ENCODE measurements at places on chromosomes 1 and 21.

DNA sequence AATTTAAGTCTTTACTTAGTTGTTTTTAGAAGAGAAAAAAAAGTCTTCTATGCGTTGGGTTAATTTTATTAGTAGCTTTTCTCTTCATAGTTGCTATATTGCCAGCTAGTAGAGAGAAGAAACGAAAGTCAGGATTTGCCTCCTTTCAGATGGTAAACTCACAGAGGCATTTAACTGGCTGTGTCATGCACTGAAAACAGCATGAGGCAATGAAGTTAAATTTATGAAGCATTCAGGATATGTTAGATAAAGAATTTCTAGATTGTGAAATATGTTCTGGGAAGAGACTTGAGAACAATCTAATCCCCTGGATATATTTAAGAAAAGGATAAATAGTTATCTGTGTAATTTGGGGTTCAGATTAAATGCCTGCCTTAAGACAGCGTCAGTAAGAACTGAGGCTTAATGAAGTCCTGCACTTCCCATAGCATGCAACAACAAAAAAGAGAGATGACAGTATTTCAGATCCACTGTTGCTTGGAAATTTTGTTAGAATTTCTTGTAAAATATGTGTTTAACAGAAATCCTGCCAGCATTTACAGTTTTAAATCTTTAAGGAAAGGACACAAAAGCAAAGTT, 1.7 kb downstream of the ANGPTL1 start:
- no peak for DNase-seq

- DNase-seq = no peak
These were observed 358.4 kb upstream of the SGIP1 start for GRCh38 chr1:66175581-66175980.

DNA sequence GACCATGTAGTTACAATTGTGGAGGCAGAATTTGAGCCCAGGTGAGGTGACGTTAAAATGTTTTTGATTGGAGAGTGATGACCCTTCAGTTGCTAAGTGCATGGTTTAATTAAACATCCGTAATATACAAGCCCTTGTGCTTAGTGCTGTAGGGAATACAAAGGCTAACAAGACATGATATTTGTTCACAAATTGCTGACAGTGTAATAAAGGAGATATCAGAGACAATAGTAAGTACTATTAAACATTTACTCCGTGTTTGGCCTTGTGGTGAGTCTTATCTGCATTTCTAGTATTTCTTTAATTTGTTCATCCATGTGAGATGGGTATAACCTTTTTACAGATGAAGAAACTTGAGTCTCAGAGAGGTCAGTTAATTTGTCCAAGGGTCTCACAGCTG, 37.9 kb downstream of the RLF start:
- no peak for DNase-seq

- DNase-seq = no peak
These were observed 37.9 kb upstream of the ZBTB40 start for GRCh38 chr1:22413799-22414198.

GRCh38 chr1:211538287-211538686, 40.7 kb downstream of the SLC30A1 start:
- DNase-seq = no peak

DNA sequence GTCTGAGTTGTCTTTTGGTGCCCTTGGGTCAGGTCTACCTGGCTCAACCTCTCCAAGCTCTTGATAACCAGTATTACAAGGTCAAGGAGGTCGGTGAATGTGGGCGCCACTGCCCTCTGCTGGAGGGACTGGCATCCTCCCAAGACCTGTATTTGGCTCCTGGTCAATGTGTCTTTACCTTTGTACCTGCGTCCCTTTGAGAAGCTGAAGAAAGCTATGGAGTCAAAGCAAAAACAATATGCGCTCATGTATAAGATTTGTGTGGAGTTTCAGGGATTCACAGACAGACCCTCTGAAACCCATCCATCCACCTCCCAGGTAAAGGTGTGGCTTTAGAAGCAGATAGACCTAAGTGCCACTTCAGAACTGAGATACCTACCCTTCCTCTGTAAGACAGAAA, 61.8 kb upstream of the NBL1 start:
- DNase-seq = peak; percentile 65

GRCh38 chr21:41664881-41665765, 101.7 kb downstream of the RIPK4 start:
- DNase-seq = no peak

DNA sequence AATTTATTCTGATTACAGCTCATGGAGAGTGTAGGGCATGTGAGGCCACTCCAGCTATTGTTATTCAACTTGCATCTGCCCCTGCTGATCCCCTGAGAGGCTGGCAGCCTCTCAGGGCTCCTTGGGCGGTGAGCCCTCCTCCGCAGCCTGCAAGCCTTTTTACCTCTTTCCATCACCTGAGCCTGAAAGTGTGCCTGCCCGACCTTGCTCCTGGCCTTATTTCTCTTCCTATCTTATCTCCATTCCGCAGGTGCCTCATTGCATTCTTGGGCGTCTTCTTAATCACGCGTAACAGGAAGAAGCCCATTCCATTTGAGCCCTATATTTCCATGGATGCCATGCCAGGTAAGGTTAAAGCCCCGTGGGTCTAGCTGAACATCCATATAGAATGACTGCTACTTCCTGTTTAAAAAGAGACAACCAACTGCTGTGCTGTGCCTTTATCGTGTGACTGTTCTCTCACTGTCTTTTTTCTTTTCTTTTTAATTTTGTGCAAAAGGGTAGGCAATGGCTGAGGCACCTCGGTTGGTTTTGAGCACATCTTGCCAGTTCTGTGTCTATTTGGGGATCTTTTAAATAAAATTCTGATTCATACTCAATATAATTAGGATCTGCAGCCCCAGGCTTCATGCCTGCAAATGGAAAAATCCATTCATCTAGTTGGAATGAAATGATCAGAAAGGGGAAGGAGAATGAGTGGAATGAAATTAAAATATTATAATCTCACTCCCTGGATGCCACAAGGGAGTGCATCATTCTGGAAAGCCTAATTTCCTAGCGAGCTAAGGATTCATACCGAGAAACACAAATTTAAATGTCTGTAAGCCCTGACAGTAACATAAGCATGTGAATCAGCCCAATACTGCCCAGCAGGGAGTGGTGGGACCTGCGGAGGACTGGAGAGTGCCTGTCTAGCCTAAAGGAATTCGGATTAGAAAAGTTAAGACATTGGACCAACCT, 38.6 kb upstream of the RCAN3 start:
- DNase-seq = no peak

- no peak for DNase-seq
These were observed 192.4 kb downstream of the PTGER3 start for GRCh38 chr1:70855203-70855602.

DNA sequence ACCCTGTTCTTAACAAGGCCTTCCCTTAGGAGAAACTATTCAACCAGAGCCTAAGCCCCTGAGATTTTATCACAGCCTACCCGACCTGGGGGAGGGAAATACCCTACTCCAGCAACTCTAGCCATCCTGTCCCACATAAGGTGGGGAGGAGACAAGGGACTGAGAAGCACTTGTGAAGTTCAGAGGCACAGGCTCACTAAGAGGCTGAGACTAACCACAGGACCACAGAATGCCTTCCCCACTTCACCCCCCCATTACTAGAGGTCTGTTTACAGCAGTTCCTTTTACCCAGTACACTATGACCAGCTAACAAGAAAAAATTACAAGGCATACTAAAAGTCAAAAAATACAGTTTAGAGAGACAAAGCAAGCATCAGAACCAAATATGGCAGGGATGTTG, 86.8 kb downstream of the TEX35 start:
- no peak for DNase-seq

GRCh38 chr1:246790364-246790763, 66.2 kb downstream of the SCCPDH start:
- DNase-seq = no peak

DNA sequence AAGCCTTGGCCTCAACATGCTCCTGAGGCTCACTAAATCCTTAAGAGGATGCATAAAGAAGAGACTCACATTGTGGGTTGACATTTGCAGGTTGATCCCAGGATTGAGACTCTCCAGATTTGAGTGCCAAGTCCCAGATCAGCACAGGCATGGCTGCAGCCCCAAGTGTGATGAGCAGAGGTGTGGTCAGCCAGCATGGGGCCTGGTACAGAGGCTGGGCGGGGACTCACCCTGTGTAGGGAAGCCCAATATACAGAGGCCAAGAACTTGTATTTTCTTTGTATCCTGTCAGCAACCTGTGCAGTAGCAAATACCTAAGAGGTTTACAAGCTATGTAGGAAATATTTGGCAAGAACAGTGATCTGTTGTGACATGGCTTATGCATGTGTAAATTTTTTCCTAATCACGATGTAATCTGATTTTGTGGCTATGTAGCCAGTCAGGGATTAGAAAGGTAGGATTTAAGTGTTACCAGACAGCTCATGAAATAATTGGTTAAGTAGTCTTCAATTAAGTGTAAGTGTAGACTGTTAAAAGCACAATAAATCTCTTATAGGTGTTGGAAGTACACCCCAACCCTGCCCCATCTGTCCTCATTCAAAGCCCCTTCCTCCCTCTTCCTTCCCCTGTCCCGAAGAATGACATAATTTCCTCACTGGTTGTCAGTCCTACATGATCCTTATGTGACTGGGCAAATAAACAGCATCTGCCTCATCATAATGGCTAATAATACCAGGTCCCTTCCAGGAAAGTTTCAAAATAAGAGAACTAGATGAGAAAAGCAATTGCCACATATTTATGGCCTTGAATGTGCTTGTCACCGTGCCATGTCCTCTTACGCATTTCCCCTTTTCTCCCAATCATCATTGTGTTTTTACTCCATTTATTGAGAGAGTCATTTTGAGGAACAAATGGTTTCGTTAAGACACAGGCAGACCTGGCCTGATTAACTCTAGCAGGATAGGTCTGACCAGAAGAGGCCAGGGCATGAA, 120.9 kb downstream of the HLX start:
- DNase-seq = no peak

GRCh38 chr1:184052194-184052559, 647 bp downstream of the TSEN15 start:
- no peak for DNase-seq

GRCh38 chr1:116852910-116853309, 56.8 kb upstream of the PTGFRN start:
- DNase-seq = no peak

DNA sequence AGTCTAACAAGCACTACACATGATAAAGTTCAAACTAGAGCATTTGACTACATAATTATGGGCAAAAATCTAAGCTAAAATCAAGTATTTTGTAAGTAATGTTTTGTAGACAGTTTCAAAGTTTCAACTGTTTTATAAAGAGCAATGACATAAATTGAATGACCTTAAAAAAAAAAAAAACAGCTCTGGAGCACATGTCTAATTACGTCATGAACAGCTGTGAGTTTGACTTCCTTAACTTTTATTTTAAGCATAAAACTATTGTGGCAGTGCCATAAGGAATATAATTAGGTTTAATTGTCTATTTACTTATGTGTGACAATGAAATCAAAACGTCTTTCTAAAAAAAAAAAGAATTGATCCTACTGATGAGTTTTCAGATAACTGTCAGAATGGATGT, 272.5 kb upstream of the LRRC7 start:
- DNase-seq = no peak

DNA sequence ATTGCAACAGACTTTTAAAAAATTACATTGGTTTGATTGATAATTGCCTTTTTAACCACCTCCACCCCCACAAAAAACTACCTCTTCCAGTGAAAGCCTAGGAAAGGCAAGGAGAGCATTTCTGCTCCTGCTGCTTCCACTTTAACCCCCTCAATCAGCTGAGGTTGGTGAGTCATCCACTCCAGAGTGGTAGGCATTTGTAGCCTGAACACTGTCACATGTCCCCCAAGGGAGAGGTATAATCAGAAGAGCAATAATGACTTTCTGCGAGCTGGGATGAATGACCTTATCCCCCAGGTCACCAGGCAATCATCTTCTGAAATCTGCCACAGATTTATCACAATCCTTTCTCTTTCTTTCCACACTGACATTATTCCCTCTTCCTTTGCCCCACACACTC, 126.6 kb upstream of the CAMK1G start:
- no peak for DNase-seq

DNA sequence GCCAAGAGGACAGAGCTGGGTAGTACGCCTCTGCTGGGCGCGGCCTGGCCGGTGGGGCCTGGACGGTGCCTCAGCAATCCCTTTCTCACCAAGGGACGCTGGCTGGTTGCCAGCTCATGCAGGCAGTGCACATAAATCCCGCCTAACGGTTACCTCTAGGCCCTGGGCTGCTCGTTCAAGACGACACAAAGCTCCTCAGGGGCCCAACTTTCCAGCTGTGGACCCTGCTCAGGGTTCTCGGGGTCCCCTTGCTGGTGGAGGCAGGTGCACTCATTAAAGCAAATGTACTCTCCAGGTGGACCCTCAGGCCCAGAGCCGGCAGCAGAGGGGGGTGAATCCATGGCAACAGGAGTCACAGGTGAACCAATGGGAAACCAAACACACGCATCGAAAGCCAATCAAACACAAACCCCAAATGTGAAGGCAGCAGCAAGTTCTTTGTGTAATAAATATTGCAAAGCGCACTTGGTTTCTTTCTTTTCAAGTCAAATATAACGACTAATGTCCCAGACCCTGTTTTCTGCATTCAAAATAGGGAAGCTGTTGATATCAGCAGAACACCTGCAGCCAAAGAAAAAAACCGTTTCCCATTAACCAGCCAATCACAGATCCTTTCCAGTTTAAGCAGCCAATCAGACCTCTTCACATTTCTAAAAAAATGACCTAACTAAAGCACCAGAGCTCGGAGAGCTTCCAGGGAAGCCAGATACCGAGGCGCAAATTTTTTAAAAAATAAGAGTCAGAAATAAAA, 26.1 kb upstream of the CLSTN1 start:
- DNase-seq = no peak

DNA sequence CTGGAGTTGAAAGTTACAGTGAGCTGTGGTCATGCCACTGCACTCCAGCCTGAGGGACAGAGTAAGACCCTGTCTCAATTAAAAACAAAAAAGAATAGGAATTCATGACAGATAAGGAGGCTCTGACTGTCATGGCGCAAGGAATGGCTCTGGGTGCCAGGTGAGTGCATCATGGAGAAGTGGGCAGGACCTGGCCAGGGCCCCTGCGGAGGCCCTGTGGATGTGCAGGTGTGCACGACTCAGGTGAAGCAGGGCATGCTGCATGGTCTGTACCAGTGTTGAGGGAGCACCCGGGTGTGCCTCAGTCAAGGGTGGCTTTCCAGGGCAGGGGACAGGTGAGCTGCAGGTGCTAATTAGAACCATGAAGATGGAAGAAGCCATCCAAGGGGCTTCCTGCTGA, 14.0 kb downstream of the SLC1A7 start:
- no peak for DNase-seq

DNA sequence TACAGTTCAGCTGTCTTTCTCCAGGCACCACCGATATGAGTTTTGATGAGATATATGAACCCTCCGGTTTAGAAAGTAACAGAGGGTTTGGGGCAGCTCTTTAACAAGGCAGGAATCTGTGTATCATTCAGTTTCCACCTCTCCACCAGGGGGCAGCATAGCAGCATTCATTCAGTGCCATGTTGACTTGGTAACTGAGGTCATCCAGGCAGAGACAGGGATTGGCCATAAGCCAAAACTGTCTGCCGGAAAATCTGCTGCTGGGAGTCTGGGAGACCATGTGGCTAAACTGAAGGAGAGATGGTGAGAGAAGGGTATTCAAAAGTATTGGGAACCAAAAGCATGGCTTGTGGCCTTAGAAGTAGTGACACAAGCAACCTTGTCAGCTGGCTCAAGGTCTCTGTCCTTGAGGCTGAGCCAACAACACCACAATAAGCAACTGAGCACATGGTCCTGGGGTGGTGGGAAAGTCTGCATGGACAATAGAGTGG, 98.5 kb downstream of the LMX1A start:
- DNase-seq = no peak
